ENCODE measurements at places on chromosomes 4 and X. TPM values are rescaled to one million over a fixed set of nuclear protein-coding genes. Genes with fewer than 3 reads are reported as not detected.

- DNase-seq = no peak
These were observed 37.0 kb upstream of the OTUD4 start for GRCh38 chr4:145217349-145217748.

PSAPL1 gene
- not detected for total RNA-seq

UCP1 gene
- total RNA-seq = not detected

DNA sequence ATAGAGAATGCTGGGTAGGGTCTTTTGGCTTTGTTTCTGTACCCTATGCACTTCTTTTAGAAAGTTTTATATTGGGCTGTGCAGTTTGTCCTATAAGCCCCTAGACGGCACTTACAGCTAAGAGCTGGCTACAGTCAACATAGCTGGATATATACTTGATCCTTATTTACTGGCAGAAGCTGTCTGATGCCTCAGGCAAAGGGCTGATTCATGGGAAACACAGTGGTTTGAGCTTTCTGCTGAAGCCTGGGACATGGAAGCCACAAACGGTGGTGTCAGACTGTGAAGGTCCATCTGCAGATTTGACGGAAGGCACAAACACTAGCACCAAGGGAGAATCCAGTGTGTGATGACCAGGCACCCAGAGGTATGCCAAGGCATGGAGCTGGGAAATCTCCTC lies 608.4 kb downstream of the ANKRD50 start:
- no peak for DNase-seq
